ENCODE measurements at places on chromosomes 3 and 15. TPM values are rescaled to one million over a fixed set of nuclear protein-coding genes. Genes with fewer than 3 reads are reported as not detected.

Gene PLA2G4D
- not detected for total RNA-seq

Gene TNNC1
- total RNA-seq: 6.6 TPM

Gene ZNF860
- not detected for total RNA-seq

GRCh38 chr3:55203006-55203405 lies 275.1 kb upstream of the LRTM1 start:
- no peaks in the 10 kb centered on the region for H3K36me3 ChIP-seq
- no peak overlapping the region for H3K4me3 ChIP-seq
- no peaks in the 10 kb centered on the region for H3K27me3 ChIP-seq
- no peak overlapping the region for H3K27ac ChIP-seq

GRCh38 chr3:16033889-16034687 lies 140.4 kb upstream of the GALNT15 start:
- H3K27ac ChIP-seq: no peak overlapping the region
- peaks cover 4% of the 10 kb centered on the region for H3K27me3 ChIP-seq
- no peaks in the 10 kb centered on the region for H3K36me3 ChIP-seq

Gene RTP1
- not detected for total RNA-seq

DNA sequence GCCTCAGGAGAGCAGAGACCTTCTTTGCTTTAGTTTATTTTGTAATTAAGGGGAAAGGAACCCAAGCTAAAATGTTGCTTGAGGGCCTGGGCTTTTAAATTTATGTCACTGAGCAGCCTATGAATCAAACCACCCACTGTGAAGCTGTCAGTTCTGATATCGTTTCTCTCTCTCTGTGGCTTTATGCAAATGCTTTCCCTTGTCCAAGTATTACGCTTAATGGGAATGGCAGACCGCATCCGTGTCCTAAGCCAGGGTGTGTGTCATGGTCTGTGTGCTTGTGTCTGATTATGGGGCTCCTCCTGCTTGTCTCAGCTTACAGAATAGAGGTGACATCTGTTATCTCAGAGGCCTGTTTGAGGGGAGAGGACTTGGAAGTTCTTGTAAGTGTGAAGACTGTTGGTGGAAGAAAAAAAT lies 82.4 kb downstream of the EBLN2 start:
- H3K27ac ChIP-seq: no peak overlapping the region
- H3K36me3 ChIP-seq: no peaks in the 10 kb centered on the region
- no peak overlapping the region for H3K4me3 ChIP-seq
- no peaks in the 10 kb centered on the region for H3K27me3 ChIP-seq
- DNase-seq: no peak

Data from CD4-positive, alpha-beta T cell (primary cell).